ENCODE measurements at places on chromosomes 6 and 20.

DNA sequence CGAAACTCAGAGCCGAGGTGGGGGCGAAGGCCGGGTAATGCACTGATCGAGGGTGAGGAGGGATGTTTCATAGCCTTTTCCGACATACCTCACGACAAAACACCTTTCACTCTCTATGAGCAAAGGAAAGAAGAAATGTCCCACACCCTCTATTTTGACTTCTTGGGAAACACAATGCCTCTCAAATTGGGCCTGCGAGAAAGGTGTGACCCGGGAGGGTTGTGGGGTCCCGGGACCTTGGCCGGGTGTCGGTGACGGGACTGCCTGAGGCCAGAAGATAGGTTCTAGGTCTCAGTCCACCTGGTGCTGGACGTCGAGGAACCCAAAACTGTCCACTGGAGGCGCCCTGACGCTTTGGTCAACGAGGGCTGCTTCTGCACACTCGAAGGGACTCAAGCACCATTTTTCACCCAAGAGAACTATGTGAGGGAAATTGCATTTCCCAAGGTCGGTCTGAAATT, 41.1 kb upstream of the OSTM1 start:
- DNase-seq: no peak

DNA sequence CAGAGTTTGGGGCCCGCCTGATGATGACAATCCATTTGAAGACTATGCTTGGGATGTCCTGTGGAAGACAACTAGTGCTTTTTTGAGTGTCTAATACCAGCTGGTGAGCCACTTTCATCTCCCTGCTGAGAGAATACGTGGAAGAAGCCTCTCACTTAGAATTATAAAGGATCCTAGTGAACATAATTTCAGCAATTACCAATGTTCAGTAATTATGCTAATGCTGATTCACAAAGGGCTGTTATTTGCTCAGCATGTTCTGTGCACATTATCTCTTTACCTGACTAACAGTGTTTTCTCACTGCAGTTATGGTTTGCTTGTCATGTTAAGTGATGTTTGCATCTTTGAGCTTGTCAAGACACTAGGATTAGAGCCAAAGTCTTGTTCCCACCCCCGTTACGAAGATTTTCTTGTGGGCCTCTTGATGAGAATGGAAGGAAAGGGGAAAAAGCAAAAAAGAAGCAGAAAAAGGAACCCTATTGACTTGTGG, 282.1 kb upstream of the CHD6 start:
- DNase-seq: no peak

DNA sequence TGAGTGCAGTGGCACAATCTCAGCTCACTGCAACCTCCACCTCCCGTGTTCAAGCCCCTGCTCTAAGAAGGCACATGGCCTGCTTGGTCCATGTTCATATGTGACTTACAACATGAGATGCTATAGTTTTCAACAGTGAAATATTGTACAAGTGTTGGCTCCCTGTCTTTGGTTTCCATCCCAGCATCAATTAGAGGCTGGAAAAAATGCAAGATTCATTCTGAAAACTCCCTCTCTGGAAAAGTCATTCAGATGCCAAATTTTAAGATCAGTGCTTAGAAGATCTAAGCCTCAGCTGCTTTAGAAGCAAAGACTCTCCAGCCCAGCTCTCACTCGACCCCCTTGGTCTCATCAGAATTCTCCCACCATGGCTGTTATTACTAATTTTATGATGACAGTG, 398.9 kb downstream of the KIF16B start:
- no peak for DNase-seq

- no peak for DNase-seq
These were observed 564.4 kb downstream of the HAO1 start for GRCh38 chr20:7375905-7376304.

DNA sequence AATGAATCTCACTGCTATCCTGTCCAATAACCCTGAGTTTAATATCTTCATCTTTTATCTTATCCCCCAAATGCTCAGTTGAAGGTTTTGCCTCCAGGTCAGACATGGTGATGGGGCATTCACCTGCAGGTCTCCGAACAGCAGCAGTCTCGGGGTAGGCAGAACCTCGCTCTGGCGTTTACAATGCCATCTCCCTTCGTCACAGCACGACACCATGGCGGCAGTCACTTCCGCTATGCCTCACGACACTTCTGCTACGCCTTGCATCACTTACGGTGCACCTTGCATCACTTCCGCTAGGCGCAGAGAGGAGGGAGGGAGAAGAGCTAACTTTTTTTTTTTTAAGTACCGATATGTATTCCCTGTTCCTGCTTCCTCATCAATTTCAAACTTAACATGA, 194.9 kb downstream of the BCAS1 start:
- DNase-seq: no peak

- DNase-seq: no peak
These were observed 336.7 kb downstream of the CBLN4 start for GRCh38 chr20:55668631-55669030.

DNA sequence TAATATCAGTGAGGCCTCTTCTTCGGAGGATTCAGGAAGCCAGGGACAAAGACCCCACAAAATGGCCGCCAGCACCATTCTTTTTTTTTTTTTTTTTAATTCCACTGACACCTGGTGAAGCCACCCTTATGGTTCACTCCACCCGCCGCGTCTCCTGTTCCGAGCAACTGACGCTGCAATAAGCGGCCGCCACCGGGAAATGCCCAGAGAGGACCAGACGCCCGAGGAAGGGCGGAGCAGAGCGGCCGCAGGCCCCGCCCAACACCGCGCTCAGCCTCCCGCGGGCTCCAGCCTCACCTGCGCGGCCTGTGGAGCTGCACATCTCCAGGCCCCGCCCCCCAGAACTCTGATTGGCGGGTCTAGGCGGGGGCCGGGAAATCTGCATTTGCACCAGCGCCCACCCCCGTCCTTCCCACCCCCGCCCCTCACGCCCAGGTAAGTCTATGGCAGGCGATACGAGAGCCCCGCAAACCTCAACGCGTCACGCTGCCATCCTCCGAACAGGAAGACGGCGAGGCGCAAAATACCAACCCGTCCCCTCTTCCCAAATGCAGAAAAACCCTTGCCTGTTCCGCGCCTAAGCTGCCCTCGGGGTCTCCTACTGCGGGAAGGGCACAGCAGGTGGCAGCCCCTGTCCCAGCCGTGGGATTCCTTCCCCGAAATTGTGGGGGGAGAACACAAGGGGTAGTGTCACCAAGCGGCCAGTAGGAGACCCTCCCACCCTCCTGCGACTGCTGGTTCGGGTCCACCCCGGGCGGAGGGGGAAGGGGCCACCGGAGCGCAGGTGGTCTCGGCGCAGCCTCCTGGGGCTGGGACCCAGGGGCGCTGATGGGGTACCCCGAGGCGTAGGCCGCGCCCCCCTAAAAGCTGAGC, 960 bp downstream of the ATP9A start:
- no peak for DNase-seq

DNA sequence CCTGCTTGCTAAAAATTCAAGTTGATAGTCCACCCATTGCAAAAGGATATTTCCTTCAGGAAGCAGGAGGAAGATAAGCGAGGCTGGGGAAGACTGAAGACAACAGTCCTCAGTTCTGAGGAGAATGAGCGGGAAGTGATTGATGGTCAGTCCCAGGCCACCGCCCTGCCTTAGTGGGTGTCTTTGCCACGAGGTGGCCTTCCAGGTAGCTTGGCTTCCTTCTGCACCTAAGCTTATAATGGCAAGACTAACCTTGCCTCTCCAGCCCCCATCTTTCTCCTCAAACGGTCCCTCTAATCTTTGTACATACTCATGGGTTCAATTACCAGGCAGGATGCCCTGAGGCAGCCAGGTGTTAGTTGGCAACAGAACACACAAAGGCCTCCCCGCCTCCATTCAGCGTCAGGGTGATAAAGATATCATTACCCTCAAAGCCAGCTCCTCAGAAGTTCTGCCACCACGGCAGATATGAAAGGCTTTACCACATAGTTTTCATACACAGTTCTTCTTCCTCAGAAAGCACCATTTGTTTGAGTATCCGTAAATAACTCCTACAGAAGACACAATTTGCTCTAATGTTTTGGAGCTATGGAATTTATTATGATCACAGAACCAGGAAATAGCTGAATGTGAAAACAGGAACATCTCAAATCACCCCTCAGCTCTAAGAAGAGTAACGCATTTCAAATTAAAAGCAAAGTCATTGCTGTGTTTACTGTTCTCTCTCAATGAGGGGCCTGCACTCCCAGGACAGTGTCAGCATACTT, 249.4 kb downstream of the ATXN1 start:
- DNase-seq: peak; percentile 22

DNA sequence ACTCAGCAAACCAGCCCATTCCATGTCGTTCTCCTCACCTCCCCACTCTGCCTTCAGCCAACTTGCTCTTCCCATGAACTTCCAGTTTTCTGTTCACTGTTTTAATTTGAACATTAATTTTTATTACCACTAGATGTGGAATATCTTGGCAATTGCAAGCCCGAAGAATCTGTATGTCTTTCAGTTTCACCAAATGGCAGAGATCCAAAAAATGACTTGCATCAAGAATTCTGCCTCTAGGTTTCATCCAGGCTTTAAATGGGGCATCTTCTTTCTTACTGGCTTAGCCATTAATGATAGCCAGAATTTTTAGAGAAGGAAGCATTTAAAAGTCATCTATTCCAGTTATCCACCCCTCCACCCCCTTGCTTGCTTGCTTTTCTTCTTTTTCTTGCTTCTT, 39.0 kb downstream of the CAP2 start:
- no peak for DNase-seq

- DNase-seq: no peak
These were observed 82.9 kb upstream of the MLN start for GRCh38 chr6:33886673-33887144.

DNA sequence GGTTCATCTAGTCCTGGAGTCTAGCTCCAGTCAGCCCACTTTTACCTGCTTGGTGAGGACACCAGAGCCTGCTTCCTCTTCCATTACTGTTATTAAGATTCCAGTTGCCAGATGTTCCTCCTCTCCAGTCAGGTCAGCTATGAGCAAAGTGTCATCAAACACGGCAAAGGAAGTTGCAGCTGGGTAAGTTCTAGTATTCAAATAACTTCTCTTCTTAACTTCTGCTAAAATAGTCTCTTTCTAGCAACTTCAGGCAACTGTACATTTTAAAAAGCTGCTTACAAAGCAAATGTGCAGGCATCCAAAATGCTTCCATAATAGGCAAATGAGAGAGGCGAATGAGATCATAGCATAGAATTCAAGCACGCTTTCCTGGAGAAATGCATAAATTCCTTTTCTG, 18.4 kb upstream of the MRPS18A start:
- DNase-seq: no peak

- DNase-seq: no peak
These were observed 30.5 kb upstream of the RHAG start for GRCh38 chr6:49666930-49667757.

DNA sequence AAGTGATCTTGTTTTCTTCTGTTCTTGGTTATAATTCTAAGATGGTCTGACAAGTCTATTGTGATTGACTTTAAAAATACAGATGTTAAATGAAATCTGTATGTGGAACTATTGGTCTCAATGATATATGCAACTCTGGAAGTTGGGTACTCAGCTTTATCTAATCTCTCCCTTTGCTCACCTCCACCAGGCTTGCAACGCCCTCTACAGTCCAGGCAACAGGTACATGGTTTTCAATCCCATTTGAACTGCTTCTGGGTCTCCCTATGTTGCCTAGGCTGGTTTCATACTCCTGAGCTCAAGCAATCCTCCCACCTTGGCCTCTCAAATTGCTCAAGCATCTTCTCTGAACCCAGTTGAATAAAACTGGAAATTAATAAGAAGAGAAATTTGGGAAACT, 25.6 kb upstream of the HLA-DQB1 start:
- DNase-seq: no peak

Data from stimulated activated CD8-positive, alpha-beta memory T cell treated with anti-CD3 and anti-CD28 coated beads, Interleukin-4, amount 100 ng/mL, for 1 hour (primary cell).